ENCODE measurements at places on chromosomes 7 and 10. TPM values are rescaled to one million over a fixed set of nuclear protein-coding genes. Genes with fewer than 3 reads are reported as not detected.
A peak's percentile ranks its signal among the peaks of the same experiment; 100 is the strongest.

The MINDY3 gene
- 7.6 TPM for total RNA-seq

The IFIT2 gene
- total RNA-seq, result 3.6 TPM

The SFRP5 gene
- total RNA-seq, result 1.00 TPM

The BICC1 gene
- 4.8 TPM for total RNA-seq

The PKD2L1 gene
- total RNA-seq, result not detected

The TMEM196 gene
- not detected for total RNA-seq

The ACSM6 gene
- total RNA-seq, result not detected

DNA sequence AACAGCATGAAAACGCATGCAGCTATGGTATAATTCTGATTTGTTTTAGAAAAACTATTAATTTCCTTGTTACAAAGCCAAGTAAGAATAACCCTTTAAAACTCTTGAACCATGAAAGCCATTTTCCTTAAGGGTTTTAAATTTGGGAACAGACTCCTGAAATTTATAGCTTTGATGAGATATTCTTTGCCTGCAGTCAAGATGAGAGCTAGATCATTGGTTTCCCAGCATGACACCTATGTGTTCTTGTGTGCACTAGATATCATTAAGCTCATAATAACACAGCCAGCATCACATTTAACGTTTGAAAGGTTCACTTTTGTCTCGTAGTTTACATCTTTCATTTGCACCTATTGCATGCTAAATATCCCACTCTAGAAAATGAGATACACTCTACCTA, 202.2 kb downstream of the PHF14 start:
- H3K4me1 ChIP-seq, result no peaks in the 10 kb centered on the region
- no peak overlapping the region for H3K4me3 ChIP-seq
- no peak for DNase-seq
- no peaks in the 10 kb centered on the region for H3K27me3 ChIP-seq
- no peaks in the 10 kb centered on the region for H3K36me3 ChIP-seq

DNA sequence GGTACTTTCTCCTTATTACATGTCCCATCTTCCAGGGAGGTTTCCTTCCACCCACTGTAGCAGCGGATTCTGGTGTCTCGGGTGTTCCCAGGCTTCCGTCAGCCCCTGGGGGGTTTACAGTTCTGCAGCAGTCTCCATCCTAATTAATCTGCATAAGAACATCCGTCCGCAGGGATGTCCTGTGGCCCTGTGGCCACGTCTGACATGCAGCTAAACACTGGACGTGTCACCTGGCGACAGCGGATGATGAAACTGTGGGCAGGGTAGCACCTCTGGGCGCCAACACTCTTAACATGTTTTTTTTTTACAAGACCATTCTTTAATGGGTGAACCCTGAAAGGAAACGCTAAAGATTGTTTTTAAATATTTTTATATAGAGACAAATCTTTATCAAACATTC, 58.2 kb downstream of the DIP2C start:
- H3K27me3 ChIP-seq, result no peaks in the 10 kb centered on the region
- no peak overlapping the region for H3K4me3 ChIP-seq
- no peak overlapping the region for H3K27ac ChIP-seq

- no peaks in the 10 kb centered on the region for H3K27me3 ChIP-seq
- no peak for DNase-seq
- no peaks in the 10 kb centered on the region for H3K4me1 ChIP-seq
- H3K4me3 ChIP-seq, result no peak overlapping the region
Measured at GRCh38 chr7:30020535-30020934, 6.0 kb downstream of the FKBP14 start.

DNA sequence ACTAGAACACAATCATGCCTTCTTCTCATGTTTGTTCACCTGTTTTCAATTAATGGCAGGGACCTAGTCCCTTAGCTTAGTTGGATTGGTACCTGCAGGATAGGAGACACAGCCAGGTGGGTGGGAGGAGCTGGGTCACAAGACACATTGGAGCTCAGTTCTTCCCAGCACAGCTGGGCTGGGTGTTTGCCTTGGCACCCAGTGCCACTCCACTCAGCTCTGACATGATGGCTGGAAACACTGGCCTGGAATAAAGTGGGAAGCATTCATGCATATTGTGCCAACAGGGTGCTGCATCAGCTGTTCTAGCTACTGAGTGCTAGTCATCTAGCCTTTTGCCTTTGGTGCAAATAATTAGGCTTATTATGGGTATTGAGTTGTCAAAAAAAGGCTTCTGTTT, 226.1 kb downstream of the PTEN start:
- no peak overlapping the region for H3K4me3 ChIP-seq
- H3K36me3 ChIP-seq, result no peaks in the 10 kb centered on the region
- H3K27me3 ChIP-seq, result no peaks in the 10 kb centered on the region
- no peak overlapping the region for H3K27ac ChIP-seq
- H3K4me1 ChIP-seq, result no peaks in the 10 kb centered on the region

- no peak for DNase-seq
- H3K4me3 ChIP-seq, result no peak overlapping the region
- no peaks in the 10 kb centered on the region for H3K4me1 ChIP-seq
Measured at GRCh38 chr10:132858121-132859081, 72.5 kb upstream of the NKX6-2 start.

DNA sequence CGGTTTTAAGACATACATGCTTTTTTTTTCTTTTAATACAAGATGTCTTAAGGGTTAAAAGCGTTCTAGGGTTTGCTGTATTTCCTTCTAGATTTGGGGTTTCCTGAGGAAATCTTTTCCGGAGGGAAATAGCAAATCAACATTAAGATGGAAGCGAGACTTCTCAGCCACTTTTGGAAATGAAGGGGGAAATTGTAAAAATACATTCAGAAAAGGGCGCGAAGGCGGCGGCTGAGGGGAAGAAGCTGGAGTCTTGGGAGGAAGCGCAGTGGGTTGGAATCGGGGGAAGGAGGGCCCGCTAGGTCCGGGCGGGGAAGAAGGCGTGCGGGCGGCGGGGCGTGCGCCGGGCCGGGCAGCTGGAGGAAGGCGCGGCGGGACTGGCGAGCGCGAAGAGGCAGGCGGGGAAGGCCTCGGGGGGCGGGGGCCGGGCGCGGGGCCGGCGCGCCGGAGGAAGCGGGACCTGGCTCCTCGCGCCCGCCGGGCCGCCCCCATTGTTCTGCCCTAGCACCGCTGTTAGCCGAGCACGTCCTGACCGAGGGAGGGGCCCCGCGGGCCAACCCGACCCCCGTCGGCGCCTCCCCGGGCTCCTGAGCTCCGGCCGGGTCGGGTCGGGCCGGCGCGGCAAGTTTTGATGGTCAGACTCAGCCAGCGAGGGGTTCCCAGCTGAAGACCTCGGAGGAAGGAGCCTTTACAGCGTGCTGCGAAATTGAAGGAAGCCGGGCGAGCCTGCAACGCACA, 1.5 kb upstream of the SKIDA1 start:
- no peaks in the 10 kb centered on the region for H3K36me3 ChIP-seq
- H3K4me3 ChIP-seq, result peak overlapping the region; percentile 73
- peak overlapping the region; percentile 99 for H3K27ac ChIP-seq
- H3K4me1 ChIP-seq, result peaks cover 20% of the 10 kb centered on the region
- peak; percentile 77 for DNase-seq
- no peaks in the 10 kb centered on the region for H3K27me3 ChIP-seq

DNA sequence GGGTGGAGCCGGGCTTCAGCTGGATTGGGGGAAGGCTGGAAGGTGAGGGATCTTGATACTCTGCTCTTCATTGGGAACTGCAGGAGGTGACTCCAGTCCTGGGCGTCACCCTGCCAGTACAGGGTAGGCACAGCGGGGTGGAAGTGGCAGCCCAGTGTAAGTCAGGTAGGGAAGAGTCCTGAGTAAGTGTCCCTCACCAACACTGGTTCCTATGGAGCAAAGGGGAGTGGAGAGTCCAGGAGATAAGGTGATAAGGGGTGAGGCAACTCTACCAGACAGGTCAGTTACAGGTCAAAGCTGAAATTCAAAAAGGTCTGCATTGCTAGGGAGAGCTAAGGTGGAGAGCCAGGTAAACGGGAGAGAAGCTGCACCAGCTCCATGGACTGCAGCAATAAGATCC, 145.6 kb upstream of the NFE2L3 start:
- no peak for DNase-seq
- no peak overlapping the region for H3K4me3 ChIP-seq
- H3K27me3 ChIP-seq, result peaks cover 10% of the 10 kb centered on the region
- H3K4me1 ChIP-seq, result no peaks in the 10 kb centered on the region

- H3K27ac ChIP-seq, result no peak overlapping the region
- no peaks in the 10 kb centered on the region for H3K4me1 ChIP-seq
- no peak overlapping the region for H3K4me3 ChIP-seq
- H3K27me3 ChIP-seq, result no peaks in the 10 kb centered on the region
Measured at GRCh38 chr7:23864973-23865372, 155.0 kb downstream of the STK31 start.

- H3K27me3 ChIP-seq, result peaks cover 9% of the 10 kb centered on the region
- no peaks in the 10 kb centered on the region for H3K36me3 ChIP-seq
- no peaks in the 10 kb centered on the region for H3K4me1 ChIP-seq
- peak overlapping the region; percentile 46 for H3K4me3 ChIP-seq
- H3K27ac ChIP-seq, result no peak overlapping the region
Measured at GRCh38 chr7:52088008-52088901, 771.6 kb upstream of the COBL start.

- peaks cover 36% of the 10 kb centered on the region for H3K4me1 ChIP-seq
- H3K36me3 ChIP-seq, result peaks cover 15% of the 10 kb centered on the region
- no peaks in the 10 kb centered on the region for H3K27me3 ChIP-seq
- H3K4me3 ChIP-seq, result peak overlapping the region; percentile 71
Measured at GRCh38 chr10:92238586-92239098, 52.2 kb downstream of the CPEB3 start.

DNA sequence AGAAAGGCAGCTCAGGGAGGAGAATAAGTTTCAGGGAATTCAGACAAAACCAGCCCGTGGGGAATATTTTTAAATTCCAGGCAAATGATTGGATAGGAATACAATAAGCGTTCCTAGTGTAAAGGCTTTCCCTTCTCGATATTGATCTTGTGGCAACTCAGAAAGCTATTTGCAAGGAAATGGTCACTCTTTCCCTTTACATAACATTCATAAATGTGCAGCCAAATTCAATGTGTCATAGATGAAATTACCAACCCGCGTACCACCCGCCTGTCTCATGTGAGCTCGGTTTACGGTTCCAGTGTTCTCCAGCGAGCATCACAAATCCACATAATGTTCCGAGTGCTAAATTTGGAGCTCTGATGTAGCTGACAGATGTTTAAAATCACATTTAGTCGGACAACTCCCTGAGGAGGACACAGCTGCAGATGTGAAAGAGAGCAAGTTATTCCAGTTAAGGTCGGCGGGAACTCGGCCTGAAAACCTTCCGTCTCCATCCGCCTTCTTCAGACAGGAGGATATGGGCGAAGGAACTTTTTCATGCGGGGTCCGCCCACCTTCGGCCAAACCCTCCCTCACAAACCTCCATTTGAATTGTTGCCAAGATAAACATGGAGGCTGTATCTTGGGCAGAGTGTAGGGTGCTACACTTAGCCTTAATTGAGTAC, 327.0 kb downstream of the RNLS start:
- peak; percentile 84 for DNase-seq
- peak overlapping the region; percentile 22 for H3K4me3 ChIP-seq
- H3K27ac ChIP-seq, result peak overlapping the region; percentile 70
- peaks cover 19% of the 10 kb centered on the region for H3K4me1 ChIP-seq
- no peaks in the 10 kb centered on the region for H3K27me3 ChIP-seq

GRCh38 chr7:149728491-149729375, 44.7 kb downstream of the ZNF467 start:
- peaks cover 100% of the 10 kb centered on the region for H3K36me3 ChIP-seq
- H3K27me3 ChIP-seq, result no peaks in the 10 kb centered on the region
- H3K4me3 ChIP-seq, result no peak overlapping the region
- H3K27ac ChIP-seq, result peak overlapping the region; percentile 56
- H3K4me1 ChIP-seq, result peaks cover 4% of the 10 kb centered on the region

DNA sequence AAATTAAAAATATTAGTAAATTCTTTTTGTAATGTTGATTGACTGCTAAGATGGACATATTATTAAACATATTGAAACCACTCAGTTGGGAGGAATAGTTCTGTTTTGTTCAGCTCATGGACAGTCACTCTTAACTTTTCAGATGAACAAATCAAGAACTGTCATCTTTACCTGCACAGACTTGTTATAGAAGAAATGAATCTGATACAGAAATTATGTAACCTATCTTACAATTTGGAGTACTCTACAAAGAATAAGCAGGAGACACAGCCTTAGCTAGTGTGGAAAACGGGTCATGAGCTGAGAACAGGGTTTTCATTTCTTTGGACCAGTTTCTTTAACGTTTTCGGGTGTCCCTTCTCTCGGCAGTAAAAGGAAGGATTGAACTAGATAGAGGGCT, 1.2 kb upstream of the ANLN start:
- no peak overlapping the region for H3K27ac ChIP-seq
- DNase-seq, result no peak

GRCh38 chr7:6536262-6537260, 14.7 kb downstream of the GRID2IP start:
- H3K4me3 ChIP-seq, result peak overlapping the region; percentile 28
- no peak overlapping the region for H3K27ac ChIP-seq
- DNase-seq, result no peak
- H3K36me3 ChIP-seq, result no peaks in the 10 kb centered on the region

DNA sequence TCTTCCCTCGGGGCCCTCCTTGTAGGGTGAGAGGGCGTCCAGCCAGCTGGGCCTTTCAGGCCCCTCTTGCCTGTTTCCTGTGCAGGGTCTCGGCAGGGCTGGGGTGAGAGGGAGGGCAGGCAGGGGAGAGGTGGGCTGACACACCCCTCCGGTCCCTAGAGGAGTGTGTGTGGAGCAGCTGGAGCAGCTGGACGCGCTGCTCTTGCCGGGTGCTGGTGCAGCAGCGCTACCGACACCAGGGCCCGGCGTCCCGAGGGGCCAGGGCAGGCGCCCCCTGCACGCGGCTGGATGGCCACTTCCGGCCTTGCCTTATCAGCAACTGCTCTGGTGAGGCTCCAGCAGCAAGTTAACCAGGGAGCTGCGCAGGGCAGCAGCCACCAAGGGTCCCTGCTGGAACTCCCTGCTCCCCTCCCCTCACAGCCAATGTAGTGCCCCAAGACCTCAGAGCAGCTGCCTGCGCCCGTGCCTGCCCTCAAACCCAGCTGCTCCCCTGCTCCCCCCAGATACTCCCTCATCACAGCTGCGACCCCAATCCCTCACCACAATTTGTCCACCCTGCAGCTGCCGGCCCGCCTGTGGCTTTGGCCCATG, 15.7 kb upstream of the ZNF862 start:
- H3K27me3 ChIP-seq, result no peaks in the 10 kb centered on the region
- H3K27ac ChIP-seq, result no peak overlapping the region
- DNase-seq, result peak; percentile 23
- no peak overlapping the region for H3K4me3 ChIP-seq

Data from heart left ventricle (tissue), 16 donors.